Hepatocyte (in vitro differentiated cells): ENCODE measurements at places on chromosomes 4 and X.

DNA sequence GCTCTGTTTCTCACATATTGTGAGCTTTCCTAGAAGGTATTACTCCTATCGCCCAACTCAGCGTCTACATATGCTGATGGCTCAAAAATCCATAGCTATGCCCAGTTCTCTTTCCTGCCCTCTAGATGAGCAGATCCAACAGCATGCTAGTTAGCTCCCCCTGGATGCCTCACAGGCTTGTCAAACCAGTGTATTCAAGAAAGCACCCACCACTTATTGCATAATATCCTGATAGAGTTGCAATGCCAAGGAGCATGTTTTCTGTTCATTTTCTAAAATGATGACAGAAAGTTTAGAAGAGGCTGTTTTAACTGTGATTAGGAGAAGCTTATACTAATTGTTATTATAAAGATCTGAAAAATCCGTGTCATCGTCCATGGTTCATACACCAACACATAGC lies 1.9 kb upstream of the PACRGL start:
- DNase-seq: no peak

- peak; percentile 12 for DNase-seq
Observed at GRCh38 chr4:126850286-126850685, 782.5 kb upstream of the INTU start.

- no peak for DNase-seq
Observed at GRCh38 chr4:53147197-53147596, 218.7 kb downstream of the SCFD2 start.

GRCh38 chrX:69222103-69223090 lies 57.1 kb upstream of the PJA1 start:
- DNase-seq: peak; percentile 84

- DNase-seq: no peak
Observed at GRCh38 chrX:152206426-152206825, 68.0 kb upstream of the MAGEA10 start.

DNA sequence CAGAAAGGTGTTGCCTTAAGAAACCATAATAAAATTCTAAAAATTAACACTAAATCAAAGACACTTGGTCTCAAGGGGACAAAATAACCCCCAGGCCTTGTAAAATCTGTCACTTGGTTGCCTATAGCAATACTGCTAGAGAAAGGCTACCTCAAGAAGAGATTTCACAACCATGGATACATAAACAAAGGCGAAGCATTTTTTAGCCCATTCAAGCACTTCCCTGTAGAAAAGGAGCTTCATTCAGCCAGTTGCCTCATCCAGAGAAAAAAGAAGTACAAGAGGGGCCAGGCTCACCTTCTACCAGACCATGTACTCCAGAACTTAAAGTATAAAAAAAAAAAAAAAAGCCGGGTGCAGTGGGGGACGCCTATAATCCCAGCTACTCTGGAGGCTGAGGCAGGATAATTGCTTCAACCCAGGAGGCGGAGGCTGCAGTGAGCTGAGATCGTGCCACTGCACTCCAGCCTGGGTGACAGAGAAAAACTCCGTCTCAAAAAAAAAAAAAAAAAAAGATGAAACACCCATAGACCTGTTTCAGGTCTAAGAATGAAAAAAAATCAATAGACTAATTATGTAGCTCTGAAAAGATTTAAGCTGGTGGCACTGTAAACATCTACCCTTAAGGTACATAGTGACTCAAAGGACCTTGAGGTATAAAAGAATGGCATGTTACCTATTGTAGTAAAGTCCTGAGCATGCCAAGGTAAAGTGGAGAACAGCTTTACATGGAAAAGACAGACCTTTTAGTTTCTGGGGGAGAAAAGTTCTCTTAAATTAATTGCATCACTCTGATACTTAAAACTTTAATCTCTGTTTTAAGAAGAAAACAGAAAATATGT lies 18.0 kb downstream of the RUFY3 start:
- DNase-seq: no peak

DNA sequence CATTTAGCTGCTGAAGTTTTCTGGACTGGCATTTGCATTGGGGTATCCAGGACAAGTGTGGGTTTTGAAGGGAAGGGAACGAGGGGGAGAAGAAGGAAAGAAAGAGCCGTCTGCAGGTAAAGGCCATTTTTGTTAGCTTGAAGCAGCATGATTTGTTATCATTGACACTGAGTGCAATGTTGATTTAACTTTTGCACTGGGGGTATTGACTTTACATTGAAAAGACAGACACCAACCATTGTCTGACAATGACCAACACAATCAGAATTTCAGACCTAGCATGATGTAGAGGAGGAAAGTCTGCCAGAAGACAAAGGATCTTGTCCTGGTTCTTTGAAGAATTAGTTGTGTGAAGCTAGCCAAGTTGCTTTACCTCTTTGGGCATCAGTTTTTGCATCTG lies 39.6 kb upstream of the IGFBP7 start:
- no peak for DNase-seq

GRCh38 chr4:165505958-165506837 lies 127.4 kb downstream of the CPE start:
- DNase-seq: peak; percentile 16

GRCh38 chrX:57587607-57588006 lies 4.2 kb upstream of the ZXDB start:
- no peak for DNase-seq

GRCh38 chr4:159946983-159947615 lies 844.2 kb downstream of the RAPGEF2 start:
- peak; percentile 80 for DNase-seq

GRCh38 chrX:42463706-42464490 lies 314.1 kb downstream of the PPP1R2C start:
- no peak for DNase-seq

GRCh38 chr4:121736735-121737351 lies 28.1 kb downstream of the SMIM43 start:
- DNase-seq: peak; percentile 74

DNA sequence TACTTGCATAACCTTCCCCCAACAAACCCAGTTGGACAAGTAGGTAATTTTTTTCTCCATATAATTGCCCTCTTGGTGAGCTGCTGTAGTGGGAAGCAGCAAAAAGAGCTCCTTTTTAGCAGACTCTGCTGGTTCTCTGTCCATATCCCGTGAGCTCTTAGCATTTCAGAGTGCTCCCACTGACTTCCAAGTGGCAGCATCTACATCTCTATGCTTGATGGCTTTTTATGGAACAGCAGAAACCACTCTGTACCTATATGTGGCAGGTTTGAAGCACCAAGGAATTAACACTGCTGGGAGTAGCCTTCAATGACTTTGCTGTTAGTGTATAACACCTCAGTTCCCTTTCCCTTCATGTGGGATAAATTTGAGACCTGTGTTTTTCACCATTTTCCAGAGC lies 168.4 kb upstream of the NHS start:
- DNase-seq: no peak

GRCh38 chr4:32022071-32022470 lies 1301.9 kb downstream of the PCDH7 start:
- no peak for DNase-seq

GRCh38 chr4:187666697-187667494 lies 328.7 kb upstream of the ZFP42 start:
- peak; percentile 11 for DNase-seq

DNA sequence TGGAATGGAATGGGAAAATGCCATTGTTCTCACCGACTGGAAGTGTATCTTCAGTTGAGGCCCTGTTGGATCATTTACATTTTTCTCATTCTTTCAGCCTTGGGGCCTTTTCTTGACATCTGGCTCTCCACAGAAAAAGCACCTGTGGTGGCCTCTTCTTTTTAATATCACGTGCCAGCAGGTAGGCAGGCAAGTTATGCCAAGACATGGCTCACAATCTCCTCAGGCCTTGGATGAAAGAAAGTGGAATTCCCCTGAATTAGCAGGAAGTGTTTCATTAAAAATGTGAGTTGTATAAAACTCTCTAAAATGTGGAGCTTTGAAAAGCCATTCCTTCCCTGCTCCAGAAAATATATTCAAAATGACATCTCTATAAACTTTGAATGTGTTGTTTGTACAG lies 122.1 kb downstream of the FRAS1 start:
- DNase-seq: no peak

DNA sequence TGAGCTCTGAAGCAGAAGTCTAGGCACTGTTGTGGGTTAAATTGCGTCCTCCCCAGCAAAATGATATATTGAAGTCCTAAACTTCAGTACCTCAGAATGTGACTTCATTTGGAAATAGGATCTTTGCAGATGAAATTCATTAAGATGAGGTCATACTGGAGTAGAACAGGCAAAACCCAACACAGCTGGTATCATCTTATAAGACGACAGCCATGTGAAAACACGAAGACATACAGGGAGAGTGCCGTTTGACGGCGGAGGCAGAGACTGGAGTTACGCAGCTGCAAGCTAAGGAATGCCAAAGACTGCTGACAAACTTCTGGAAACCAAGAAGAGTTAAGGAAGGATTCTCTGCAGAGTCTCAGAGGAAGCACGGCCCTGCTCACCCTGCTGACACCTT lies 241.5 kb downstream of the MAML3 start:
- DNase-seq: no peak

DNA sequence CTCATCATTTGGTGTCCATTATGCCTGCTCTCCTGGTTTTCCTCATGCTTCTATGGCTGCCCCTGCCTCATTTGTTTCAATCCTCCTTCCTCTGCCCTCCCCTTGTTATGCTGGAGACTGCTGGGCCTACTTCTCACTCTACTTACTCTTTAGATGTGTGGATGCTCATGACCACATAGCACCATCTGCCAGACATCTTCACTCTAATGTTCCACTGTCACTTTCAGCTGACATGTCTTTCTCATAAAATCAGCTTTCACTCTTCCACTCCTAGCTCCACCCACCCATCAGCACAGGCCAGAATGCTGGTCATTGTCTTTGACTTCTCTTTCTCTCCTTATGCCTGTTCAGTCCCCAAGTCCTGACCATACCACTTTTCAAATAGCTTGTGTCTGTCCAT lies 86.8 kb downstream of the REPS2 start:
- DNase-seq: no peak

DNA sequence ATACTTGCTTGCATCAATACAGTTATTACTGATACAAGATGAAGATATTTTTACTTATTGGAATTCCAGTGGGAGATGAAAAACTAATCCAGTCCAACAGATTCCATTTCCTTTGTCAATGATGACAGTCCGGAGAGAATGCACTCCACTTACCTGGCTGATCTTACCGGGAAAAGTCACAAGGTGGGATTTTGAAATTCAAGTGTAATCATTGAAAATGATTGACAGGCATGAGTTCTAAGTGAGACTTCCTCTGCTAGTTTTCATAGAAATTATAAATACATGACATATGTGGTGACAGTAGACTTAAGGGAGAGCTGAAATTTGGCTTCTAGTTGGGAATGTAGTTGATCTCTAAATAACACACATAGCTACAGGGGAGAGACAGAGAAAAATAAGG lies 859.9 kb downstream of the FAT4 start:
- no peak for DNase-seq

- no peak for DNase-seq
Observed at GRCh38 chr4:137660211-137660610, 127.9 kb upstream of the PCDH18 start.

GRCh38 chr4:102572452-102572851 lies 71.3 kb downstream of the NFKB1 start:
- no peak for DNase-seq

DNA sequence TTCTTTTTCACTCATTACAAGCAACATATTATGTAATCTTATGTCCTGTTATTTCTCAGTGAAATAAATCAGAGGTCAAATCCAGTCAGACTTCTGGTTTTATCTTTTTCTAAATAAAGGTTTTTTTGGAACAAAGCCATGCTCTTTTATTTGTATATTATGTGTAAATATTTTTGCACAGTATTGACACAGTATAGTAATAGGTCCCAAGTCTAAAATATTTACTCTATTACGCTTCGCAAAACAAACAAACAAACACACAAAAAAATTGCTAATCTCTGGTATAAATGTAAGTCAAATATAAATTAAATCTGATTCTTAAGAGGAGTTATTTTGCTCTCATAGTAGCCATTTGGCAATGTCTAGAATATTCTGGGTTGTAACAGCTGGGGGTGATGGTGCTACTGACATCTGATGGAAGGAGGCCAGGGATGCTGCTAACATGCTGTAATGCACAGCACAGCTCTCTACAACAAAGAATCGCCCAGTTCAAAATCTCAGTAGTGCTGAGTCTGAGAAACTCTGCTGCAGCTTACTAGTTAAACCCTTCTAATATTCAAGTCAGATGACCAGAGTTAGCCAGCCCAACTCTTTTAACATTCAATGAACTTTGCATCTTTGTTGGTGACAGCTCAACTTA lies 602.1 kb downstream of the RAB28 start:
- no peak for DNase-seq

GRCh38 chr4:3648195-3648594 lies 116.0 kb upstream of the LRPAP1 start:
- no peak for DNase-seq

- DNase-seq: no peak
Observed at GRCh38 chr4:4640692-4641091, 98.8 kb upstream of the STX18 start.

DNA sequence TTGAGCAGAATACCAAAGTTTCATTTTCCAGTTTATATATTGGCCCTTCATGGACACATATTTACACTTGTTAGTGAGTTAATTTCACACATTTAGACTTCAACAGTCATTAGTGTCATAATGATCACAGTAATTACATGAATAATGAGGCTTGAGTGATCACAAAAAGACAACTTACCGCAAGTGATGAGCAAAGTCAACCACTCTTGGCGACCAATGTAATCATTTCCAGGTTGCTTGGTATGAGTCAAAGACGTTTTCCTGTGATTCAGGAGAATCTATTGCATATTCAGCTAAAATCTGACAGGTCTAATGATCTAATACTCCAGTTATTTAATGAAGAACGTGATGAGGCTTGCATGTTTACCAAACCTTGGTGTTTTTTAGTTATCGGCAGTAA lies 407.9 kb upstream of the TENM3 start:
- no peak for DNase-seq

- DNase-seq: no peak
Observed at GRCh38 chr4:121464854-121465253, 84.0 kb upstream of the QRFPR start.

DNA sequence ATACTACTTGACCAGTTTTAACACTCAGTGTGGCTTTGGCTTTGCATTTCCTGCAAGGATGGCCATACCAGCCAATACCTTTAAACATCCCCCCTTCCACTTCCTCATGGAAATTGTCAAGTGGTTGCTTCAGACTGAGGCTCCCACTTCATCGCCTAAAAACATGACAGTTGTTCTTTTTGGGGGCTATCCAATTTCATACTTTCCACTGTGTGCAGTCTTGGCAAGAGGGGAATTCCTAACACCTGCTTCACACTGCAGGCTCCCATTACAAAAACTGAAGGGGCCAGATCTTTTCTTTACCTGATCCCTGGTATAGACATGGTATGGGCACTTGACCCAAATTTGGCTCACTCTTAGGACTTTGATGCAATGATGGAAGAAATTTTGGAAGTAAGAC lies 28.5 kb upstream of the TSR2 start:
- DNase-seq: no peak
